Endothelial cell (in vitro differentiated cells): ENCODE measurements at places on chromosomes 5 and 9.

- H3K36me3 ChIP-seq = no peaks in the 10 kb centered on the region
- peaks cover 14% of the 10 kb centered on the region for H3K4me1 ChIP-seq
- no peak overlapping the region for H3K4me3 ChIP-seq
- H3K27ac ChIP-seq = no peak overlapping the region
- H3K27me3 ChIP-seq = peaks cover 4% of the 10 kb centered on the region
Measured at GRCh38 chr9:16787724-16788123, 82.7 kb downstream of the BNC2 start.

- no peaks in the 10 kb centered on the region for H3K27me3 ChIP-seq
- no peak overlapping the region for H3K4me3 ChIP-seq
- H3K36me3 ChIP-seq = no peaks in the 10 kb centered on the region
- H3K27ac ChIP-seq = no peak overlapping the region
- no peak for DNase-seq
Measured at GRCh38 chr9:81964218-81965171, 21.2 kb downstream of the SPATA31D3 start.

DNA sequence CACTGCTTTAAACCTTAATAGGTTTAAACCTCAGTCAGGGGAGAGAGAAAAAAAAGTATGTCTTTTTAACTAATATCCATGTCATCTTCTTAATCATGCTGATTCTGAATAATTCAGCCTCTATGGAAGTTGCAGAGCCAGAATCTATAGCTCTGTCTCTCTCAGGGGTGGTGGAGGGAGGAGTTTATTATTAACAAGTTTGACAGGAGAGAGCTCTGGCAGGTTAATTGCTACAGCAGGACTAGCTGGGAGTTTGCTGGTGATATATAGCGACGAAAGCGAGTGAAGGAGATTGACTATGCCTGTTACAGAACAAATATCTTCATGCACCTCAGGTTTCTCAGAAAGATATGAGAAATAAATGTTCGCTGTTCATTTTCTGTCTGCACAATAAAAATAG lies 586.4 kb downstream of the TLE4 start:
- no peaks in the 10 kb centered on the region for H3K27me3 ChIP-seq
- H3K36me3 ChIP-seq = no peaks in the 10 kb centered on the region
- H3K4me3 ChIP-seq = no peak overlapping the region
- no peak for DNase-seq

GRCh38 chr5:137833463-137833862 lies 34.2 kb upstream of the MYOT start:
- DNase-seq = no peak
- H3K27ac ChIP-seq = no peak overlapping the region
- peaks cover 6% of the 10 kb centered on the region for H3K4me1 ChIP-seq

GRCh38 chr5:44318883-44319282 lies 70.3 kb downstream of the FGF10 start:
- H3K27me3 ChIP-seq = no peaks in the 10 kb centered on the region
- no peak for DNase-seq
- H3K4me1 ChIP-seq = no peaks in the 10 kb centered on the region
- H3K36me3 ChIP-seq = no peaks in the 10 kb centered on the region
- H3K27ac ChIP-seq = no peak overlapping the region

GRCh38 chr9:77156646-77157371 lies 20.5 kb upstream of the VPS13A start:
- H3K27ac ChIP-seq = no peak overlapping the region
- no peaks in the 10 kb centered on the region for H3K27me3 ChIP-seq
- H3K36me3 ChIP-seq = no peaks in the 10 kb centered on the region
- no peak for DNase-seq
- peaks cover 19% of the 10 kb centered on the region for H3K4me1 ChIP-seq
- no peak overlapping the region for H3K4me3 ChIP-seq

DNA sequence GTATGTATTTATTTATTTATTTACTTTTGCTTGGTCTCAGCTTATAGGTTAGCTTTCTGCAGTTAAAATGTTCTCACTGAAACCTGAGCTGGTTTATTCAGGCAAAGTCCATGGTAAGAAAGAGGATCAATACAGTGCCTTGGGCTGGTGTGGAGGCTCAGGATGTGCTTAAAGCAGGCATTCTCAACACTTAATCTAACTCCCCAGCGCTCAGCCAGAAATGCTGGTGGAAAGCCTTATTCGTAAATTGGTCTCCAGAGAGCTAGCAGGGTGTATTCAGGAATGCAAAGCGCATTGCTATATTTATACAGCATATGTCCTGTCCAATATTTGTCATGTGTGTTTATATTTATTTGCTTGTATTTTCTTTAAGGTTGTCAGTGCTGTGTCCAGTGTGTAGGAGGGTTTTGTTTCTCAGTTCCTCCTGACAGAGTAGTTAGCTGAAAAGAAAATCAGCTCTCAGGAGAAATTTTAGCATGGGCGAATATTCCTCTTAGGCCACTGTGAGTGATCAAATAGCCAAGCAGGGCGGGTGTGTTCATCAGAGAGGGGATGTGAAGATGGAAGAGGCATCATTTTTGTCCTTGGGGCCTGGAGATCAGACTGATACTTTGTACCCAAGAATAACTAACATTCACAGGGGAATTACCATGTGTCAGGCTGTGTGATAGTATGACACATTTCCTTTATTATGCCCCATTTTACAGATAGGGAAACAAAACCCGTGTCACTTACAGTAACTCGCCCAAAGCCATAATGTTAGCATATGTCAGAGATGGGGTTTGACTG lies 65.8 kb downstream of the DOCK2 start:
- H3K4me3 ChIP-seq = no peak overlapping the region
- no peak overlapping the region for H3K27ac ChIP-seq
- H3K4me1 ChIP-seq = peaks cover 2% of the 10 kb centered on the region
- DNase-seq = no peak
- H3K27me3 ChIP-seq = peaks cover 1% of the 10 kb centered on the region
- H3K36me3 ChIP-seq = no peaks in the 10 kb centered on the region

DNA sequence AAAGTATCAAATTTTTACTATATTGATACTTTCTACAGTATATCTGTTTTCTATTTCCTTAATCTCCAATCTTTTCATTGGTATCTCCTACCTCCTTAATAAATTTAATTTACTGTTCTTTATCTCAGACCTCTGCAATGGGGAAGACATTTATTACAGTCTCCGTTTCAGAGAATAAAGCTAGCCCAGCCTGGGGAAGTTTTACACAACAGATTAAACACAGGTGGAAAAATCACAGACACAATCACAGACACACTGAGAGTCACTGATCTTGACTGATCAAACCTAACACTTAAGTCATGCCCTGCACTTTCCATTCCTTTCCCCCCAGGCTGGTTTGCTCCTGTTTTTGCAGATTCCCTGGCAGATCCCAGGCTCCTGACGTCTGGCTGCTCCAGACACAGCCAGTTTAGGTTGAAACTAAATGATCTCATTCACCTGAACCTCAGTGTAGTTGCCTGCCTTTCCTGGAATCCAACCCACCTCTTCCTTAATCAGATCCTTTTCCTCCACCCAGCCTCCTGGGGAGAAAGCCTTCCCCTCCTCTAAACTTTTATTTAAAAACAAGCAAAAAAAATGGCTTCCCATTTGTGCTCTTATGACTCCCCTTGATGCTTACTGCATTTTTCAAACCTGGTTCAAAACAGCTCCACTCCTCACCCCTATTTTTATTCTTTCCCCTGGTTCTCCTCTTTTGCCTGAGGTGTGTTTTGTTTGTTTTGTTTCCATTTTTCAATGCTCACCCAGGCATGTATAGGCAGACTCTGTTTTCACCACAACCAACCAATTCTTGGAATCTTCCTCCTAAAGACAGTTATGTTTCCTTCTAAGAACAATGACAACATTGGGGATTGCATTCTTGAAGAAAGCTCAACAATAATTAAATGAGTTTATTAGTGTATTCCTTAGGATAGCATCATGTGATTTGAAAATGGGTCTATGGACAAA lies 29.5 kb upstream of the OSMR start:
- H3K4me1 ChIP-seq = peaks cover 11% of the 10 kb centered on the region
- H3K27ac ChIP-seq = no peak overlapping the region
- DNase-seq = no peak
- H3K4me3 ChIP-seq = no peak overlapping the region
- H3K36me3 ChIP-seq = no peaks in the 10 kb centered on the region

DNA sequence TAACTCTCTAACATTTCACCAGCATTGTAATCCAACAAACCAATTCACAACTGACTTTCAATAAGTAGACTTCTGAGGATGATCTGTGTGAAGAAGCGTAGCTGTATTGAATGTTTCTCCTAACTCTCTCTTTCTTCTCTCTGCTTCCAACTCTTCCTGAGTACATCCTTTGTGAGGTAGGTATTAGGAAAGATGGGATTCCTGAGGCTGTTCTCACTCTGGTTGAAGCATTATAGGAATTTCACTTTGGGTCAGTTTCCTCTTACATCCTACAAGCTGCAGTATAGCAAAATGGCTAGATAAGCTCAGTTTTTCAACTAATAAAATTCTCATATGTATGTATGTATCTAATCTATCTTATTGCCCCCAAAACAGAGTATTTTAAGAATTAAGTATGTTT lies 702.8 kb downstream of the CETN3 start:
- no peak for DNase-seq
- no peaks in the 10 kb centered on the region for H3K27me3 ChIP-seq
- H3K4me3 ChIP-seq = no peak overlapping the region

GRCh38 chr5:131783874-131784273 lies 12.9 kb downstream of the FNIP1 start:
- H3K27ac ChIP-seq = peak overlapping the region; percentile 15
- H3K27me3 ChIP-seq = peaks cover 1% of the 10 kb centered on the region
- no peak for DNase-seq
- peaks cover 3% of the 10 kb centered on the region for H3K36me3 ChIP-seq
- peaks cover 13% of the 10 kb centered on the region for H3K4me1 ChIP-seq

DNA sequence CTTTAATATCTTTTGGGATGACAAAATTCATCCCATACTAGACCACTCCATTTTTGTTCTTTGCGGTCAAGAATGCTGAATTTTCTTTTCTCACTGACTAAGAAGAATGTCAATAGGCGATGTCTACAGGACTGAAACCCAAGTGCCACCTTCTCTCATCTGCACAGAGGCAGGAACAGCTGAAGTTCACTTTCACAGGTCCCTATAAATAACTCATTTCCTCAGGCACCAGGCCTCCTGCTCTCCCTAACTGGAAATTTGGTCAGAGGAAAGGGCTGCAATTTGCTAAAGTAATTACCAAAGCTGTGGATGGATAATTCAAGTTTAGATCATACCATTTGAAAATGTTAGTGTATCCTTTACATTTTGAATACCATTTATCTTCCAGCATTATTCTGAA lies 142.9 kb downstream of the DIRAS2 start:
- no peak for DNase-seq
- peaks cover 2% of the 10 kb centered on the region for H3K4me1 ChIP-seq
- H3K27me3 ChIP-seq = peaks cover 4% of the 10 kb centered on the region
- H3K27ac ChIP-seq = no peak overlapping the region
- no peaks in the 10 kb centered on the region for H3K36me3 ChIP-seq

DNA sequence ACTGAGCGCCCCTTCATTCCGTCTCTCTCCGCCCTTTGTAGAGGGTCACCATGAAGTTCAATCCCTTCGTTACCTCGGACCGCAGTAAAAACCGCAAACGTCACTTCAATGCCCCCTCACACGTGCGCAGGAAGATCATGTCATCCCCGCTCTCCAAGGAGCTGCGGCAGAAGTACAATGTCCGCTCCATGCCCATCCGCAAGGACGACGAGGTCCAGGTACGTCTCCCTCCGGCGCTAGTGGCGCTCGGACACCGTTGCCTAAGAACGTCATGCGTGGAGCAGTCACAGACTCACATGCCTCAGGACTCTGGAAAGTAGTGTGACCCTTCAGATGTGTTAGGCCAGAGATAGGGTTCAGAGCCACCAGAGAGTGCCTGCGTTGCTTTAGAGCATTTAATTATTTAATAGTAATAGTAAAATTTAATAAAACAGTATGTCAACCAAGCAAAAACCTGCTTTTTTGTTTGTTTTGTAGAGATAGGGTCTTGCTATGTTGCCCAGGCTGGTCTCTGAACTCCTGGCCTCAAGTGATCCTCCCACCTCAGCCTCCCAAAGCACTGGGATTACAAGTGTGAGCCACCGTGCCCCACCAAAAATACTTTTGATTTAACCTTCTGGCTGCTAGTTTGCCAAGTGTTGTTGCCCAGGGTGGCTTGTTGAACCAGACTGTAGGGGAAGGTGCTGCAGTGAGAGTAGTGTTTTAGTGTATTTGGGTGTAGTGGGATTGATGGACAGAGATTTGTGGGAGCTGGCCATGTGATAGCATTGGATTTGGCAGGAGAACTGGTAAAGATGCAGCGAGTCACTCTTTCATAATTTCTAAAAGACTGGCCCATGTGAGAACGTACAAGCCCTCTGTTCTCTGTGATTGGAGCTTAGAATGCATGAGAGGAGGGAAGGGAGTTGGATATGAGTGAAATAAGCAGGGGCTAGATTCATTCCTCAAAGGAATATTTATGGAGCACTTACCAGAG lies 888 bp downstream of the RPL26L1 start:
- H3K27ac ChIP-seq = peak overlapping the region; percentile 96
- H3K4me3 ChIP-seq = peak overlapping the region; percentile 100
- peaks cover 13% of the 10 kb centered on the region for H3K36me3 ChIP-seq
- H3K4me1 ChIP-seq = peaks cover 14% of the 10 kb centered on the region

DNA sequence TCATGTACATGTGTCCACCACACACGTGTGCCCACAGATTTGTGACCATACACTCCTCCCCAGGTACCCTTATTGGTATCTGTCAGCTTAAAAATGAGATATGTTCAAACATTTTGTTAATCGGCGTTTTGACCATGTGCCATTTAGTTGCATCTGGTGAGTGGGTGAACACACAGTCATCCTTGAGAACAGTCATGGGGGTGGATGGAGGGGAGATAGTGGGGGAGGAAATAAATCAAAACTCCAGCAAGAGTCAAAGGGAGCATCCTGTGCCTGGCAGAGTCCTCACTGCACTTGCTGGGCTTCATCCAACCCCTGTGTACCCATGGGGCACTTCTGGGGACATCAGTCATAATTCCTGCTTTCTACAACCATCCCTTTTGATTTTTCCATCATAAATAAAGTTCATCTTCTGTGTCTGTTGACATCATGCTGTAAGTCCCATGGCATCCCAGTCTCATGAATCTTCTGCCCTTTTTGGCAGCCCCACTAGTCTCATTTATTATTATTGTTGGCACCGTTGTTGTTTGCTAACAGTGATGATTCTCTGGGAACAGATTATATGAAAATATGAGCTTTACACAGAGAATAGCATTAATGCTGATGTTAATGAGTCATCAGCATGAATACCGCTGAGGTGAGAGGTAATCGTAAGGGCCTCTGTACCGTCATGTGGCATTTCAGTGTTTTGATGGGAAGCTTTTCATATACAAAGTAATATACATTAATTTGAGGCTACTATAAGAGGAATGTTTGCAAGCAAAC lies 24.4 kb upstream of the CLK4 start:
- DNase-seq = no peak
- H3K27ac ChIP-seq = no peak overlapping the region
- H3K27me3 ChIP-seq = no peaks in the 10 kb centered on the region
- H3K4me3 ChIP-seq = no peak overlapping the region
- H3K36me3 ChIP-seq = peaks cover 11% of the 10 kb centered on the region
